Tongue (tissue), 3 donors: ENCODE measurements at places on chromosomes 3 and 15. TPM values are rescaled to one million over a fixed set of nuclear protein-coding genes. Genes with fewer than 3 reads are reported as not detected.

Gene CFAP91
- 2.1 TPM for total RNA-seq

Gene RARB
- 14.4 TPM for total RNA-seq

Gene MORC1
- not detected for total RNA-seq

Gene CCR9
- 0.10 TPM for total RNA-seq

Gene GOLGA8J
- not detected for total RNA-seq

DNA sequence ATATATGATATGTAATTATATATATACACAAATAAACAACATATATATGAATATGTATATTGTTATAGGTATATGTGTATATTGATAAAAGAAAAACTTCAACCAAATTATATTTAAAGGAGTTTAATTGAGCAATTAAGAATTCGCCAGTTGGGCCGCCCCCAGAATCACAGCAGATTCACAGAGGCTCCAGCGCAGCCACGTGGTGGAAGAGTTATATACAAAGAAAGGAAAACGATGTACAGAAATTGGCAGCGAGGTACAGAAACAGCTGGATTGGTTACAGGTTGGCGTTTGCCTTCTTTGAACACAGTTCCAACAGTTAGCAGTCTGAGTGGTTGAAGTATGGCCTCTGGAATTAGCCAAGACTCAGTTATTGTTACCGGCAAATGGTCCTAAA, 137.3 kb upstream of the SLC24A5 start:
- DNase-seq: no peak

DNA sequence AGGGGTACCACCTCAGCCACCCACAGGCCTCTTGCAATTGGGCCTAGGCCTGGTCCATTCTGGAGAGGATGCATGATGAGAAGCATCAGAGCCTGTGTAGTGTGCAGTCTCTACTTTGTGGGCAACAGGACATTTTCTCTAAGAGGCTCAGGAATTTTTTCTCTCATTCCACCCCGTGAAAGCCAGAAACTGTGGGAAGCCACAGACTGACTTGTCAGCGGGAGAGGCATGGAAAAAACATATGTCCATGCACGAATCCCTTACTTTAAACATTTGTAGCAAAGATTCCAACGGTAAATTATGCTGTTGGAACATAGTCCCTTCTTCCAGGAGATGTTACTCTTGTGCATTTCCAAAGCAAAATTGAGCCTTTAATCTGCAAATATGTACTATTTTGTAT, 196.5 kb downstream of the KLHL25 start:
- DNase-seq: peak; percentile 49

- DNase-seq: peak; percentile 69
Measured at GRCh38 chr15:34701536-34701935, 53.3 kb downstream of the GJD2 start.

DNA sequence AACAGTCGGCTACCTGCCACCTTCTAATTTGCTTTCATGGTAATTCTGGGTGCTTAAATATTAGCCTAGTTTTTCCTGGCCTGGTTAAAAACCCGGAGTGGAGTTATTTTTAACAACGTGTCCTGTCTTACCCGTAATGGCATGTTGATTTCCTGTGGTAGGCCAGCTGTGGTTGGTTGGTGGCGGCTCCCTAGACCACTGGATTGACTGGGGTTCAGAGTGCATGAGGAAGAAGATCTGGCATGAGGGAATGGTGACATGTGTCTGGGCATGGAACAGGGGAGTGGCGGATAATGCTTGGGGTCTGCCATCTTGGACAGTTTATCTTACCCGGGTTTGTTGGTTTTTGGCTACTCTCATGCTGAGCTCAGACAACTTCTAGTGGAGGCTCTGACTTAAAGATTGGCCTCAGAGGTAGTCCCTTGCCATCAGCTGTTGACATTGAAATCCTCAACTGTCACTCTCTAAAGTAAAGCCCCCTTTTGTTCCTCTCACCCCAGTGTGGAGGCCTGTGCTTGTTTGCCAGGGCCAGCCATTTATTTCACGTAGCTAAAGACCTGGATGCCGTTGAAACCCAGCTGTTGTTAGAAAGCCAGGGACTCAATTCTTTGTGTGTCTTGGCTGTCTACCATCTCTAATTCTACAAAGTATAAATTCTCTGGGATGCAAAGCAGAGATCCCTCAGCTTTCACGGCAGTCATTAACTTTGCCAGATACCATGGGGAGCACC, 81.6 kb downstream of the DNASE1L3 start:
- DNase-seq: peak; percentile 28

GRCh38 chr3:15120986-15121385, 22.0 kb upstream of the RBSN start:
- no peak for DNase-seq

DNA sequence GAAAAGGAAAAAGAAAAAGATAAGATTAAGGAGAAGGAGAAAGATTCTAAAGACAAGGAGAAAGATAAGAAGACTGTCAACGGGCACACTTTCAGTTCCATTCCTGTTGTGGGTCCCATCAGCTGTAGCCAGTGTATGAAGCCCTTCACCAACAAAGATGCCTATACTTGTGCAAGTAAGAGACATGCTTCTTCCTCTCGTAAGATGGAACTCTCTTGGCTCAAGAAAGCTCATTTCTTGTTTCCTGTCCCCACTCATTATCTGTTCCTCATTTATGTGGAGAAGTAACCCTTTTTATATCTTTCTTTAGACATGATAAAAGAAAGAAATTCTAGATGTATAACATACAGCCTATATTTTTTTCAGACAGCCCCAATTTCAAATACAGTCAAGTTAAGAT, 101.4 kb downstream of the KLHL25 start:
- DNase-seq: no peak

DNA sequence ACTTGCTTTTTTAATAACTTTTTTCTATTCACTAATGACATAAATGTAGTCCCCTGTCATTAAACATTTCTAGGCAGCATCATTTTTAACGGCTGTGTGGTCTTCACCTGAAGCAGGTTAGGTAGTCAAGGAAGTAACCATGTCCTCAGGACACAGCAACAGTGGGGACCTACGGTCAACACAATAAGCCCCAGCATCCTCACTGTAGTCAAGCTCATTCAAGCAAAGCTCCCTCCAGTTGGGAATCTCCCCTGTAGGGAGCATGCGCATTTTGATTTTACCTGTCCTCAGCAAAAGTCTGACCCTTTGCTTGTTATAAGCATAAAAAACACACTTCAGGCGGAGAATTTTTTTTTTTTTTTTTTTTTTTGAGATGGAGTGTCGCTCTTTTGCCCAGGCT, 151.4 kb downstream of the SHQ1 start:
- no peak for DNase-seq

DNA sequence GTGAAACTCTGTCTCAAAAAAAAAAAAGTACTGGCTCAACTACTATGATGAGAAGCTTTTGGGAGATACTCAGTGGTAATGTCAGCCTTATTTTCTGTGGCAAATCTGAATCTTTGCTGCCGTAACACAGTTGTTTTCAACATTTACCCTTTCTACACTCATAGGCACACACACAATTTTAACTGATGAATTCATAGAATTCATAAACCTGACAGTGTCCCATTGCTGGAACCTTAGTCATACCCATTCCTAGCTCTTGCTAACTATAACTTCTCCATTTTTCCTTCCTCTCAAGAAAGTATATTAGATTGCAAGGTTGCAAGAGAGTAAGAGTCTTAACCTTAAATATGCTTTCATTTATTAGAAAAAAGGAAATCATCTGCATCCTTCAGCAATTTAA, 496.6 kb downstream of the FHIT start:
- no peak for DNase-seq

- no peak for DNase-seq
Measured at GRCh38 chr3:54897028-54897711, 30.7 kb downstream of the LRTM1 start.

DNA sequence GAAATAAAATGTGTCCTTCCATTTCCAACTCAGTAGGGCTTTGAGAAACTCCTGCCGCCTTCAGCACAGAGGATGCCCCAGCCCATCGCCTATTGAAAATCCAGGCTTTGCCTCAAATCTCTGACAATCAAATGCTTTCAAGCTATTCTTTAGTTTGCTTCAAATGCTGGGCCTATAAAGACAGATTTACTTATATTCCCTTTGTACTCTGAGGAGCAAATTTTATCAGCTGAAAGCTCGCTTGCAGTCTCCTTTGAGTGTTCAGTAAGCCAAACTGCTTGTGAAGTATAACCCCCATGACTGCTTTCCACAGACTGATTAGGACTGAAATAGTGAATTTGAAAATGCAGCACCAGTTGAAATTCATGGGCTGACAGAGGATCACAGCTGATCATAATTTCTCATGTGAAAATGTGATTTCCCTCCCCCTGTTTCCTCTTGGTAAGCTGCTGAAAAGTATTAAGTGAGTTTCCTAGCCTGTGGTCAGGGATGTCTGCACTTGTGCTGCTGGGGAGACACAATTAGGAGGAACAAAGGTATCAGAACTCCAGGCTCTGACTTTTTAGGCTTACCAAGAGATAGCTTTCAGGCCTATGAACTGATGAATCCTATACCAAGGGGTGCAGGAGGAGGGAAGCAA, 563.4 kb upstream of the TGFBR2 start:
- DNase-seq: no peak
